ENCODE measurements at places on chromosomes 2 and 18.

GRCh38 chr2:202717598-202718310, 83.0 kb downstream of the FAM117B start:
- DNase-seq: peak; percentile 18

DNA sequence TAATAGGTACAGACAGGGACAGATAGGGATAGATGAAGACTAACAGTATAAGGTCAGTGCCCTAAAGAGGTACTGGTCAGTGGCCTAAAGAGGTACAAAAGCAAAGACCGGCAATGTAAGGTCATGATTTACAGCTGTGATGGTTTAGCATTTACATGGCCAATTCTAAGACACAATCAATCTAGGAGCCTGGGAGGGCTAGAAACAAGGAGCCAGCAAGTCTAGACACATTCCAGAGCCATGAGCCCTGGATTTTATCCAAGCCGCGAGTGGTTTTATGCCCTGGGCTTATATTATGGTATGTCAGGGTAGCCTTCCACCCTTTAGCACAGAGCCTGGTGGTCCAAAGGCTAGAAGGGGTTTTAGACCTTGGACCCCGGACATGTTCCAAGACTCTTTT, 124.2 kb downstream of the CBLN2 start:
- peak; percentile 35 for DNase-seq

DNA sequence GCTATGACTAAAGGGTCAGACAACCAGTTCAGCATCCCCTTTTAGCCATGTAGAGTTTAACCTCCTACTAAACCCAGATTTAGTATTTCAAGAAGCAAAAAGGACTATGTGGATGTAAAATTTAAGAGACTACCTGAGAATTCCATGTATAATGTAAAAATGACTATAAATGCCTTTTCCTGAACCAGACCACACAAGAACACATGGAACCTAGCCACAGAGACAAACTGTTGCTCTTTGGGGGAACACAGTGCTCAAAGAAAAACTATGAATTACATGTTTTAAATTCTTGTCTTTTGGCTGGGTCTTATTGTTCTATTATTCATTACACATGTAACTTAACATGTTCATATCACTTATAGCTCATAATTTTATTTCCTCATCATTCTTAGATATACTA, 192.8 kb downstream of the DNER start:
- no peak for DNase-seq

DNA sequence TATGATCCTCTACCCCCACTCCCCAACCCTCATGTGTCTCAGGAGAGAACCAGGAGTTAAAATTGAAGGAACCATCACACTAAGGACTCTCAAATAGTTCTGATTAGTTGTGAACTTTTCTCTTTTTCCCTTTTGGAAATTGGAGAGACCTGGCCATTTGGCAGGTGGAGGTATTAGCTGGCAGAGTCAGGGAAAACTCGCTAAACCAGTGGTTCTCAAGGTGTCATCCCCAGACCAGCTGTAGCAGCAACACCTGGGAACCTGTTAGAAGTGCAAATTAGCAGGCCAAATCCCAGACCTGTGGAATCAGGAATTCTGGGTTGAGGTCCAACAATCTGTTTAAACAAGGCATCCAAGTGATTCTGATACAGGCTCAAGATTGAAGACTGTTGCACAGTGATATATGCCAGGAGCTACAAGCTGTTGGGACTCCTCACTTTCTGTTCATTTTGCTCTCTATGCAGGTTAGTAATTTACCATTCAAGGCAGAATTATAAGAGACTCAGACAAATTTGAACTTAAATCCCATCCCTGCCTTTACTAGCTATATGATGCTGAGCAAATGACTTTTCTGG, 2.8 kb upstream of the TMEM131 start:
- no peak for DNase-seq

GRCh38 chr2:203759690-203760365, 53.4 kb downstream of the CD28 start:
- DNase-seq: peak; percentile 87

- peak; percentile 63 for DNase-seq
Measured at GRCh38 chr18:53909668-53910067, 314.8 kb downstream of the MBD2 start.

DNA sequence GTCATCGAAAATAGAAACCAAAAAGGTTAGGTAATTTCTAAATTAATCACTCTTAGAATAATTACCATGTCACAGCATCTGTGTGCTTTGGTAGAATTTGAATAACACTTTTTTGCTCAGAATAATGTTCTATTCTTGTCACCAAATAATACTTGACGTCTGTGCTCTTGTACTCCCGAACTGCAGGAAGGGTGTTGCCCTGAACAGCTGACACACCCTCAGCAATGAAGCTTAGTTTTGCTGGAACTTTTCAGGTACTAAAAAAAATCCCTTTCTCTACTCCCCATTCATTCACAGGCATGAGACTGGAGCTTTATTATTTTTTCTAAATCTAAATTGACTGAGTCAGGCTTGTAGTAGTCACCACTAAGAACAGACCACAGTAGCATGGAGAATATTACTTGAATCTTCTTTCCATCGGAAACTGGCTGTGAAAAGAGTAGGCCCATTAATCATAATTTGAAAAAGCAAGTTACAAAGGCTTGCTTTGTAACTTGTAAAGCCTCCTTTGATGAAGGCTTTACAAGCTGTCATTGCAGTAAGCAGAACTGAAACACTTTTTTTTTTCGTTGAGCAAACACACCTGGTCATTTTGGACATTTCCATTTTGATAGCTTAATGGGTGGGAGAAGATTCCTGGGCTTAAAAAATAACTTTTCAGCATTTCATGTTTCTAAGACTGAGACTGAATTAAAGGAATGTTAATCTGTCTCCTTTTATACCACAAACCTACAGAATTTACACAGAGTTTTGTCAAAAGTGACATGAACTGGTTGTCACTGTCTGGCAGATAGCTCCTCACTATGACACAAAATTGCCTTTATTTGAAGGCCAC, 70.3 kb upstream of the PELI1 start:
- DNase-seq: peak; percentile 19

- no peak for DNase-seq
Measured at GRCh38 chr2:216574046-216574445, 59.2 kb upstream of the IGFBP2 start.

GRCh38 chr18:40555914-40556313, 1399.1 kb upstream of the PIK3C3 start:
- DNase-seq: no peak

DNA sequence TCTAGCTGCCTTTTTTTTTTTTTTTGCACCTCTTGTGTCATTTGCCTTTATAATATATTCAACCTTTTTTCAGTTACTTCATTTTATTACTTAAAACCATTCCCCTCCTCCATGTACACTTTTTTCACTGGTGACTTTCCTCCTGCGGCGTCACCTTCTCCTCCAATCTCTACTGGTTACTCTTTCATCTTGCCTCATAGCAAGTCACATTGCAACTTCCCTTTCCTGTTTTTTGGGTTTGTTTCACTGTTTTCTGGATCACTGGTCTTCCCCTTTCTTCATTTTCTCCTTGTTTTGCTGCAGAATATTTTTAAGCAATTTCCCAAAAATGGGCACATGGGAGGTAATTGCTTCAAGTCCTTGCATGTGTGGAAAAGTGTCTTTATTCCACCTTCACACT, 37.7 kb upstream of the GPR155 start:
- no peak for DNase-seq

- DNase-seq: no peak
Measured at GRCh38 chr18:76277801-76278200, 217.2 kb downstream of the ZNF516 start.

DNA sequence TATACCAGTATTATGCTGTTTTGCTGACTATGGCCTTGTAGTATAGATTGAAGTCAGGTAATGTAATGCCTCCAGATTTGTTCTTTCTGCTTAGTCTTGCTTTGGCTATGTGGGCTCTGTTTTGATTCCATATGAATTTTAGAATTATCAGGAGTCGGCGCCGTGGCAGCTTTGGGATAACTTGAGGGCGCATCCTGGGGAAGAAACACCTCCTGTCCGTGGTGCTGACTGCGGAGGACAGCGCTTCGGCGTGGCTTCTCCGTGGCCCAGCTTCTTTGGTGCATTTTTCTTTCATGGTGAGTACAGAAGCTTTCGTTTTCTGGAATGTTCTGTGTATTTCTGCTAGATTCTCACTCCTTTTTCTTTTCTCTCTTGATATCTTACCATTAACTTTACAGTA, 25.2 kb downstream of the CCDC74A start:
- no peak for DNase-seq

DNA sequence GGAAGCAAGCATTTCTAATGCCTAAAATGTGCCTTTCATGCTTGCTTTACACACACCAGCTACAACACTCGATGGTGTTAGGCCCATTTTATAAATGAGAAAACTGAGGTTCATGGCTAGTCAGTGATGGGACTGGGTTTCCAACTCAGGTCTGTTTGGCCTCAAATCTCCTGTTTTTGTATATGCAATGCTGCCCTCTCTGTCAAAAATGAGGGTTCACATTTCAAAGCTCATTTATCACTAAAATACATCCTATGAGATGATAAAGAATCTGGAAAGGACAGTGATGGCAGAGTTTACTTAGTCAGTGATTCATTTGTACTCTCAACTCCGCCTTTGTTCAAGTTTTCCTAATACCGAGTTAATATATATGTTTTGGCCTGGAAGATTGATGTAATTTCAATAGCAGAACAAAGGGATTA, 92.3 kb downstream of the KCTD1 start:
- DNase-seq: no peak

GRCh38 chr2:101597347-101597944, 100.1 kb upstream of the MAP4K4 start:
- no peak for DNase-seq

DNA sequence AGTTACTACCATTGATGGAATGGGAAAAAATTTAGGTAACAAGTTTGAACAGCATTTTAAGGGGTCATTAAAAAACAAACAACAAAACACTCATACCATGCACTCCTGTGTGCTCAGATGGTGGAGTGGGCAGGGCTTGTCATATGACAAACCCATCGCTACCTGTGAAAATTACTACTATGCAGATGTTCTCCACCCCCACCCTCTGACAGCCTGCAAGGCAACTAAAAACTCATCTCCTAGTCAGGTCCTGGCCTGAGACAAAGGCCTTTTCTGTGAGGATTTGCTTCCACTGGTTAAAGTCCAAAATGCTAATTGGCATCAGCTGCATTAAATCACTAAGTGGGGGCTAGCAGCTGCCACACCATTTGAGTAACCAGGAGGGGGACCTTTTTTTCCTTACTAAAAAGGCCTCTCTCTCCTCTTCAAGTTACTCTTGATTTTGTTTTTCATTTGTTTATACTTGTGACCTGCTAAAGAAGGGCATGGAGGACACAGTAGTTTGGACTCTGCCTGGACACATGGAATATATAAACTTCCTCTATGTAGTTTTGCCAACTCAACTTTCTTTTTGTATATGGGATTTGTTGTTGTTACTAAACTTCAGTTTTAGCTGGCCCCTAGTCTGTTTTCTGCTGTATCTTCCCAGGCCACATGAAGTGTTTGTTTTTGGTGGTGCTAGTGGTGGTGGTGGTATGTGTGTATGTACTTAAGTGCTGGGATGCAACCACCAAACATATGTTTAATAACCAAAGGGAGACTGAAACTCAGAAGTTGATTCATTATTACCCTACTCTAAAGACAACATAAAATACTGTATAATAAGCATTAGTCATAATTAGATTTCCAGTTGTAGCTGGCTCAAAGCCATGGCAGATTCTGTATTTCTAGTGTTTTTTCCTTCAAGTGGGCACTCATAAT, 121.3 kb downstream of the MAP4K4 start:
- peak; percentile 49 for DNase-seq

- peak; percentile 46 for DNase-seq
Measured at GRCh38 chr18:71020342-71021029, 731.6 kb downstream of the SOCS6 start.

- no peak for DNase-seq
Measured at GRCh38 chr2:113081488-113082210, 13.9 kb downstream of the IL1F10 start.

GRCh38 chr2:105387225-105387624, 11.6 kb downstream of the FHL2 start:
- DNase-seq: peak; percentile 76

GRCh38 chr2:241936457-241937133, 67.1 kb downstream of the RTP5 start:
- no peak for DNase-seq

DNA sequence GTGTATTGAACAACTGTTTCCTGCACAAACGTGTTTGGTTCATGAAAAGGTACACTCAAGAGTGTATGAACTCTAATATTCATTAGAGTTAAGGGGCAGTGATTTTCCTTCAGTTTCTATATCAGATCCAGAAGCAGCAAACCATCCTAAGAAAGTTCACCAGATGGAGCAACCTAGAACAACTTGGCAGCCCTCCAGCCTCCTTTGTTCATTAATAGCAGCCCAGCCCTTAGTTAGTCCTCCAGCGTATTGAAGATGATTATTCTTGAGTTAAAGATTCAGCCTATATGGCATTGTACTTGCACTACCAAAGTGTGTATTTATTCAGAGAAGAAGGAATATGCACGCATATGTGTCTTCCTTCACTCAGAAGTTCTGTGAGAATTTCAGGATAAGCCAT, 365.5 kb downstream of the SETBP1 start:
- DNase-seq: peak; percentile 21

DNA sequence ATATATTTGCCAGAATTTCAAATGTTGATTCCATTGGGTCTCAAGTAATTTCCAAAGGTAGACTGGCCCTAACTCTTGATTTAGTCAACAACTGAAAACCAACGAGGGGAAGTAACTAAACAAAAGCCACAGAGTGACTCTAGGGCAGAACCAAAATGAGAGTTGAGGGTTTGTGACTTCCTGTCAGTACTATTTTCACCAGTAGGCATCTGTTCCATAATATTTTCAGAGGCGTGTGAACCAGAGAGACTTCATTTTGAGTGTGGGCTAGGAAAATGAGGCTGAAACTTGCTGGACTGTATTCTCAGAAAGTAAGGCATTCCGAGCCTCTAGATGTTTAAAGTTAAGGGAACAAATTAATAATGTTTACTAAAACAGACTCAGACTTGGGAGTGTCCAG, 70.6 kb downstream of the GDF7 start:
- DNase-seq: no peak

GRCh38 chr2:219637842-219638185, 10.4 kb downstream of the SLC4A3 start:
- no peak for DNase-seq

- DNase-seq: no peak
Measured at GRCh38 chr2:231926761-231927565, 767 bp upstream of the NPPC start.

GRCh38 chr2:231673348-231673770, 35.0 kb upstream of the PTMA start:
- peak; percentile 83 for DNase-seq

GRCh38 chr2:74572178-74572925, 17.8 kb downstream of the DOK1 start:
- DNase-seq: no peak

All from MCF 10A (cell line).